ENCODE measurements at places on chromosomes 12 and 14.
A peak's percentile ranks its signal among the peaks of the same experiment; 100 is the strongest.

DNA sequence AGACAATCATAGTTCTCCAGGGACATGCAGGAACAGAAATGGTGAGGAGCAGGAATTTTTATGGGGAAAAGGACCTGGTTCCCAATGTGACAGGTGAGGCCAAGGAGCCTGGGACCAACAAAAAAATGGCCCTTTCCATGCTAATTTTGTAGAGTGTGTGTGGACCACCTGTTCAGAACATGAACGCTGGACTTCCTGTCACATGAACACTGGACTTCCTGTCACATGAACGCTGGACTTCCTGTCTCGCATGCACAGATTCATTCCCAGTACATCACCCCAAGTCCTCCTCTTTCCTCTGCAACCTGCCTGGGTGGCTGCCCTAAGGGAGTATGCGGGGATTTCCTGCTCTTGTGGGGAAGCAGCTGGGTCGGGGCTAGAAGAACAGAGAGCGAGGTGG is 10.1 kb downstream of the FGF6 start:
- DNase-seq: no peak

DNA sequence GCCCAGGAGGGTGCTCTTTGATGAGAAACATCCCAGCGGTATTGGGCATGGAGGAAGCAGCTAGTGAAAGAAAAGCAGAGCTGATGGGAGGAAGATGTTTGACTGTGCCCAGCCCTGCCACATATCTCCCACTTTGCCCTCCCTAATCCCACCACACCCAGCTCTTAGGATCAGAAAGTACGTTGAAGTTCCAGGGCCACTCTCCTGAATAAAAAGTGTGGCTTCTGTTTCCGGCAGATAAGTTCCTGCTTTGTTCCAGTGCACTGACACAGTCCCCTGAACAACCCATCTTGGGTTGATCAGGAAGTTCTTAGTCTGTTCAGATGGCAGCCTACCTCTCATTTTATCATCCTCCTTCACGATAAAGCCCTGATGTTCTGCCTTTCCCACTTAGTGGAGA is 16.5 kb downstream of the TPCN1 start:
- no peak for DNase-seq

- no peak for DNase-seq
Measured at GRCh38 chr12:6031001-6031400, 85.9 kb upstream of the ANO2 start.

DNA sequence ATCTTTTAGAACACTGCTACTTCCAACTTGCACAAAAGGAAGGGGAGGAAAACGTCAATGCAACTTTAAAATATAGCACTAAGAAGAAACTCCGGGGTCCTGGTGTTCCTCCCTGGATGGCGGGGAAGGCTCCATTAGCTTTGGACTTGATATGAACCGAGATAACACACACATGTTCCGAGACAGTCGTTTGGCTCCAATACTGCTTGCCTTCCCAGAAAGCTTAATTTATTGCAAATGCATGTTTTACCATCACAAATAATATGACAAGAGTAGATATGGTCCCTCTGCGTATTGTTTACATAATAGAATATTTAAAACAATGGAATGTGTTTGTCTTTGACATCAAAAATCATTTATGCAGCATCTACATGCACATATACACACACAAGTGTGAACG is 87.6 kb upstream of the CLMN start:
- DNase-seq: no peak

DNA sequence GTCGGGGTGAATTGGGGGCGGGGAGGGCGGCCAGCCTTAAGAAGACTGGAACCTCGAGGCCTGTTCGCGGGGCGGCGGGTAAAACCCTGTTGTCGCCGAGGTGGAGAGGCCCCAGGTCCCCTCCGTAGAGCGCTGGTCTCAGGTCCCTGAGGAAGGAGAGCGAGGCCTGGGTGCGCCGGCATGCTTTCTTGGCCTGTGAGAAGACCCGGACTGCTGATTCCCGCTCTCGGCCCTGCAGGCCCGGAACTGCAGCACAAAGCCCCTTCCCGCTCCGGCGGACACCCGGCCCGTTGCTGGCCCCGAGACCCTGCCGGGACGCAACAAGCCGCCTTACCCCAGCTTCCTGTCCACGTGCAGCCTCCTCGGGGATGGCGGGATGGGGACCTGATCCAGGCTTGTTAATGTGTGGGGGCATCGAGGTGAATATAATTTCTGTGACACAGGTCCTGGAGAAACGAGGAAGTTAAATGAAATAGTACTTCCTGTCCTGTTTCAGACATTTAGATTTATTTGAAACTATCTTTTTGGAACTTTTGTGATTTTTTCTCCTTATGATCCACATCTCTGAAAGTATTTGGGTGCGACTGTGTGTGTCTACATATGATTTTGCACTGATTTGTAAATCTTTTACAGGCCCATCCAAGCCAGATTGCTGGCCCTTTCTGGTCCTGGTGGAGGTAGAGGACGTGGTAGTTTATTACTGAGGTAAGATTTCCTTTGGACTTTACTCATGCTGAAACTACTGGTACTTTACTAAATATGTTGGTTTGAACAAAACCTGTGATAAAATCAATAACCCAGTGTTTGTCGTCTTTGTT is 600 bp downstream of the PNN start:
- no peak for DNase-seq

DNA sequence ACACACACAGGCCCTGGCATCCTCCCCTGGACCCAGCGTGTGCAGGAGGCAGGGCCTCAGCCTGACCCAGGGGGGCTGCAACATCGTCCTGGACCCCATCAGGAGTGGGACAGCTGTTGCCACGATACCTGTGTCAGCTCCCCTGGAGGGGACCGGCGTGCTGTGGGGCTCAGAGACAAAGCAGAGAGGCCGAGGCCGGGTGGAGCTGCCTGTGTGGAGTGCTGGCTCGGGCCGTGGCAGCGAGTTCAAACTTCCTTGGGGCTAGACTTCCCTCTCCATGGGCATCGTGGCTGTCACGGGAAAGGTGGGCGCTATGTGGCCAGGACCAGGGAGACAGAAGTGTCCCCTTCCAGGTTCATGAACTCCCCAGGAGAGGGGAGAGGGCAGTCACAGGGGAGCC is 155.0 kb upstream of the SFSWAP start:
- no peak for DNase-seq

DNA sequence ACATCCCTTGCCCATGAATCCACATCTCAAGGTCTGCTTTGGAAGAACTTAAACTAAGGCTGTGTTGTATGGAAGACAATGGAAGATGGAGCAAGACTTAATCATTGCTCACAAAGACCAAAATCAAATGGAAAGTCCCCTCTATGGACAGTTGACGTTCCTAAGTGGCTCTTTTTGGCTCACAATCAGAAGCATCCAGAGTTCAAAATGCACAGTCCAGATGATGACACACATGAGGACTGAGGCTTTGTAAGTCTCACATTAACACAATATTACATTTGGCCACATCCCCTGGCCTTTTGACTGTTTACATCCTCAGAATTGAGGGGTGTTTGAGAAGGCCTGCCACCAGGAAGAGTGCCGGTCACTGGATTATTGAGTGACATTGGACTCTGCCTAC is 122.3 kb upstream of the CPM start:
- no peak for DNase-seq

GRCh38 chr12:110931315-110931728 is 10.9 kb upstream of the MYL2 start:
- DNase-seq: no peak

DNA sequence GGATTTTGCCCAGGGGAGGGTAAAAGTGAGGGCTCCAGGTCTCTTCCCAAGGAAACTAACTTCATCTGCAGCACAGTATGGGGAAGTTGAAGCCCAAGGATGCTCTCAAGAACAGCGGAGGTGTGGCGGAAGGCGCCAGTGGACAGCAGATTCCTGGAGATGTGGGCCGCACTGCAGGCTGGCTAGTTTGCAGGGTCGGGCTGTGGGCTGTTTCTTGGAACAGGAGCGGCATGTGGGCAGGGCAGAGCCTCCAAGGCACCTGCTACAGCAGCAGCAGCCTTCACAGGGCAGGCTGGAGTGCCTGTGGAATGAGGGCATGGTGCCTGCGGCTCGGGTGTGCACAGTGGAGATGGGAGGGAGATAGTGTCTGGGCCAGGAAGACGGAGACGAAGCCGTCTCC is 100.0 kb upstream of the SFSWAP start:
- DNase-seq: no peak

GRCh38 chr14:73630009-73630780 is 14.6 kb upstream of the DNAL1 start:
- DNase-seq: no peak

- no peak for DNase-seq
Measured at GRCh38 chr12:122350141-122350848, 72.2 kb downstream of the CLIP1 start.

DNA sequence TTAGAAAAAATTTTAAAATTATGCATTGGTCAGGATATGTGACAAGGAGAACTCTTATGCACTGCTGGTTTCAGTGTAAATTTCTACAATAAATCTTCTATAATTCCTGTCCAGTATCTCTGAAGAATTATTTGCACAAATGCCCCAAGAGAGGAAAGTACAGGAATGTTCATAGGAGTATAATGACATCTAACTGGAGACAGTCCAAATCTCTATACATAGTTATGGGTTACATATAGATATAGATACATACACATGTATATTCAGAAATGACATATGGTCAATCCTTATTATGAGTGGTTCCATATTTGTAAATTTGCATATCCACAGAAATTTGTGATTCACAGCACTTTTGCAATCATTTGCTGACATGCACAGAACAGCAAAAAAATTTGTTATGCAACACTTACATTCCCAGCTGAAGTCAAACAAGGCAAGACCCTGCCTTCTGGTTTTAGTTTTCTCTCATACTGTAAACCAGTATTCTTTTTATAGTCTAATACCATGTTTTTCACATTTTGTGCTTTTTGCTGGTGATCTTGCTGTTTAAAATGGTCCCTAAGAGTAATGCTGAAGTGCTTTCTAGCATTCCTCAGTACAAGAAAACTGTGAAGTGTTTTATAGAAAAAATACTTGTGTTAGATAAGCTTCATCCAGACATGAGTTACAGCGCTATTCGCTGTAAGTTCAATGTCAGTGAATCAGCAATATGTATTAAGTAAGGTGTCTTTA is 103.8 kb downstream of the SLC16A7 start:
- DNase-seq: no peak

DNA sequence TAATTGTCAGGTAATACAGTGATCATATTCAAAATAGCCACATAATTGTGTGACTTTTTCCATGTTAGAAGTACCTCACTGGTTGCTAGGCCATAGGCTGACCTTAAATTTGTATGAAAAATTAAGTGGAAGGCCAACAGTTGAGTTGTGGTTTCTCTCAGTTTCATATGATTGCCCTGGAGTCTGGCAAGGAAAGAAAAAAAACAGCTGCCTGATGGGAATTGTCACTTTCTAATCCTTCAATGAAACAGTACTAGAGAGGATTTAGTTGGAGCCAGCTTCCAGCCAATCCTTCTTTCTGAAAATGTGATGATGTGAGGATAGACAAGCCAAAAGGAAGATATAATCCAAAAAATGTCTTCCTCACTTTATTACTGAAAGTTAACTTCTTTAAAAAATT is 113.6 kb downstream of the ALX1 start:
- DNase-seq: no peak

GRCh38 chr12:94206886-94207285 is 58.5 kb downstream of the PLXNC1 start:
- no peak for DNase-seq

- no peak for DNase-seq
Measured at GRCh38 chr12:14548609-14549008, 19.1 kb downstream of the PLBD1 start.

DNA sequence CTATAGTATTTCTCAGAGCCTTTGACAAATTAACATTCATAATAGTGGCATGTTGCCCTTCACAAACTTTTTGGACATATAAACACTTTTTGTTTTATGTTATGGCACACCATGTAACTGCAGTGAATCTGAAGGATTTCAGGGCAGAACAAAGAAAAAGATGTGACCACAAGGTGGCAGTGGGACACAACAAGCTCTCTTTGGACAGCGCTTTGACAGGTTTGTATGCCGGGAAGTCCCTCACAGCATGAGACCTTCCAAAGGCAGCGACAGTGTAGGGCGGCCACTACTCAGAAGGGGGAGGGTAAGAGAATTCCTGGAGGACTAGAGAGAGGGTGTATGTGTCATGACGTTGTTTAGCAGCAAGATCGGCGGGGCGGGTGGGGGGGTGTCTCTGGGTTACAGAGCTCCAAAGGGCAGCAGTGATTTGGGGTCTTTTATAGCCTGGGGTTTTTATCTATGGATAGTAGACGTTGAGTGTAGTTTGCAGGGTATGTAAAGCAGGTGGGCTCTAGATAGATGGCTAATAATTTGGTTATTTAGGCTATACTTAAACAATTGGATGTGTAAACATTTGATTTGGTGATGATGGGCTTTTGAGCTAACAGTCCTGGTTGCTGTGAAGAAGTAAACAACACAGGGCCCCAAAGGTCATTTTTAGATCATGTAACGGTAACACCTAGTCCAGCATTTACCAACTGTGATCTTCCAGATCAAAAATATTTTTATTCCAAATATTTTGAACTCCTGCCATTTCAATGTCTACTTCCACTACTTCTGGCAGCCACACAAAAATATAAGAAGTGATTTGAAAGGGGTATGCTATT is 22.9 kb downstream of the ETFBKMT start:
- DNase-seq: peak; percentile 8

DNA sequence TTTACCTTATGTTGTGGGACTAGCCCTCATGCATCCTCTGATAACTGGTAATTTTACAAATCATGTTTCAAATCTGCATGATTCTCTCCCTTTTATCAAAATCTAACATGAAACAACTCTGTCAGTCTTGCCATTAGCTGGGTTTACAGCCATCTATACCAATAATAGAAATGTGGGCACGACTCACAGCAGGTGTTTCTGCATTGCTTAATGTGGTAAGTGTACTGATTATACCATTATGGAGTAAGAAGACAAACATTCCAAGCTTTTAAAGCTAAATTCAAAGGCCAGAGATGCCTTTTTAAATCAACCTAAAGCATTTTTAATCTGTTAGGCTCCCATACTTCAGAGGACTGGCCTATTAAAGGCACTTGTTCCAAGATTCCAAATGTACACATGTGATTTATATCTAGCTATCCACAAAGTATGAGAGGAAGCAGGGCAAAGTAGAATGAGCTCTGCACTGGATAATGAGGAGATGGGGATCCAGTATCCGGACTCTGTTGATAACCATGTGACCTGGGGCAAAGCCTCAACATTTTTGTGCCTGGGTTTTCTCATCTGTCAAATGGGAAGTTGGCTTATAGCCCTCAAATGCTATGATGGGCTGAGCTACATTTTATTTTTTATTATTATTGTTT is 52.3 kb upstream of the FUT8 start:
- DNase-seq: no peak

All from NCI-H1436 treated with DMSO at 0.1 percent for 48 hours (cell line).